ENCODE measurements at places on chromosomes 4 and X.
A peak's percentile ranks its signal among the peaks of the same experiment; 100 is the strongest.

DNA sequence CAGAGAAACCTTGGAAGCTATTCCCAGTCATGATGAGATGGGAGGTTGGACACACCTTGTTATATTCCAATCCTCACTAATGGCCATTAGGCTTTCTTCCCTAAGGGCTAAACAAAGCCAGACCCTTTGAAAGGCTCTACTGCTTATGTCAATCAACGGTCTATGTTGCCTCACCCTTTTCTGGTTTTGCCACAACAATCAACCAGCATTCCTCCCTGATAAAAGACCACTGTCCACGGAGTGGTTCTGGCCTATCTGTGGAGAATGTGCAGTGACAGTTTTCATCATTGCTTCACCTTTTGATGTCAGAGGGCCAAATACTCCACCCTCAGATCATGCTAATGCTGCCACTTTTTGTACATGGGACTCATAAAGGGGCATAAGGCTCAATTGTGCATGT lies 913.4 kb downstream of the RPA4 start:
- no peak for DNase-seq

DNA sequence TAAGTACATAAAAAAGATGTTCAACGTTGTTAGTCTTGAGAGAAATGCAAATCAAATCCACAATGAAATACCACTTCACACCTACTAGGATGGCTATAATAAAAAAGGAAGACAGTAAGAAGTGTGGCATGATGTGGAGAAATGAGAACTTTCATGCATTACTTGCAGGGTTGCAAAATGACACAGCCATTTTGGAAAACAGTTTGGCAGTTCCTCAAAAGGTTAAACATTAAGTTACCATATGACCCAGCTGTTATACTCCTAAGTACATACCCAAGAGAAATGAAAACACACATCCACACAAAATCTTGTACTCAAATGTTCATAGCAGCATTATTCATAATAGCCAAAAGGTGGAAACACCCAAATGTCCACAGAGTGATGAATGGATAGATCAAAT lies 25.8 kb upstream of the LIMCH1 start:
- DNase-seq: no peak

DNA sequence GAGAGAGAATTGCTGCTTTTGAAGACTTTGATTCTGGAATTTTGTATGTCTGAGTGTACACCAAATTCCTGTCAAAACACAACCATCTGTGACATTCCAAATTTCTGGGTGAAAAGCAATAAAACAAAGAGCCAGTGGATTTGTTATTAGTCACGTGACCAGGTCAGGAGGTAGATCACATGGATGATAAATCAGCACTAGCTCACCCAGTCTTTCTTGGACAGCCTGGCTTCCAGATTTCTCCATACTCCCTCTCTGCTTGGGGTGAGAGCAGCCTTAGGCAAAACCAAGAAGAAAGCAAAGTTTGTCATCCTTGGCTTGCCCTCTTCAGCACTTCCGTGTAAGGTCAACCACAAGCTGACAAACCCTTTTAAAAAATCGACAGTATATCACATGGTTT lies 194.2 kb downstream of the CLCN4 start:
- peak; percentile 16 for DNase-seq

DNA sequence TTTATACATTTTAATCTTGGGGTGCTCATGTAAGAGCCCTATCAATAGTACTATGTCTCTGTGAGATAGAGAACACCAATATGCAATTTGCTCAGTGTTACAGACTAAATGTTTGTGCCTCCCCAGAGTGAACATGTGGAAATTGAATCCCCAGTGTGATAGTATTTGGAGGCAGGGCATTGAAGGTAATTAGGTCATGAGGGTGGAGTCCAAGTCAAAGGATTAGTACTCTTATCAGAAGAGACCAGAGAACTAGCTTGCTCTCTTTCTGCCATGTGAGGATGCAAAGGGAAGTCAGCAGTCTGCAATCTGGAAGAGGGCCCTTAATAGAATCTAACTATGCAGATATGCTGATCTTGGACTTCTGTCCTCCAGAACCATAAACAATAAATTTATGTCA lies 1317.0 kb downstream of the STIM2 start:
- DNase-seq: no peak

GRCh38 chrX:53122013-53122412 lies 28.1 kb downstream of the KANTR start:
- DNase-seq: peak; percentile 21

- DNase-seq: no peak
Observed at GRCh38 chr4:155881555-155881954, 15.5 kb upstream of the ASIC5 start.

GRCh38 chrX:30301208-30301607 lies 8.0 kb downstream of the NR0B1 start:
- no peak for DNase-seq

DNA sequence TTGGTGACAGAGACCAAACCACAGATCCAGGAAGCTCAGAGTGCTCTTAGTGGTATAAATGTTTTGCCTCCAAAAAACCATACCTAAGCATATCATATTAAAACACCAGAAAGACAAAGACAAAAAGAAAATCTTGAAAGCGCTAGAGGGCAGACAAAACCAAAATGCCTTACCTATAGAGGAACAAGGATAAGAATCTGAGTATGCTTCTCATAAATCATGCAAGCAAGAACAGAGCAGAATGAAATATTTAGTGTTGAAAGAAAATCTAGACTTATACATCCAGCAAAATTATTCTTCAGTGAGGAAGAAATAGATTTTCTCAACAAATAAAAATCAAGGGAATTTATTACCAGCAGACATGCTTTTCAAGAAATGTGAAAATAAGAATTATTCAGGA lies 941.0 kb upstream of the INTU start:
- no peak for DNase-seq
